Urinary bladder (tissue), 4 donors: ENCODE measurements at places on chromosomes 6 and 20. TPM values are rescaled to one million over a fixed set of nuclear protein-coding genes. Genes with fewer than 3 reads are reported as not detected.

The MACROD2 gene
- polyA plus RNA-seq, result 3.0 TPM

The POU5F1 gene
- 4.4 TPM for polyA plus RNA-seq

The CSTF1 gene
- 18.8 TPM for polyA plus RNA-seq

The FOXC1 gene
- 4.2 TPM for polyA plus RNA-seq

The IL17A gene
- not detected for polyA plus RNA-seq

GRCh38 chr20:35318502-35319157 lies 26.4 kb upstream of the FAM83C start:
- peak; percentile 43 for DNase-seq

DNA sequence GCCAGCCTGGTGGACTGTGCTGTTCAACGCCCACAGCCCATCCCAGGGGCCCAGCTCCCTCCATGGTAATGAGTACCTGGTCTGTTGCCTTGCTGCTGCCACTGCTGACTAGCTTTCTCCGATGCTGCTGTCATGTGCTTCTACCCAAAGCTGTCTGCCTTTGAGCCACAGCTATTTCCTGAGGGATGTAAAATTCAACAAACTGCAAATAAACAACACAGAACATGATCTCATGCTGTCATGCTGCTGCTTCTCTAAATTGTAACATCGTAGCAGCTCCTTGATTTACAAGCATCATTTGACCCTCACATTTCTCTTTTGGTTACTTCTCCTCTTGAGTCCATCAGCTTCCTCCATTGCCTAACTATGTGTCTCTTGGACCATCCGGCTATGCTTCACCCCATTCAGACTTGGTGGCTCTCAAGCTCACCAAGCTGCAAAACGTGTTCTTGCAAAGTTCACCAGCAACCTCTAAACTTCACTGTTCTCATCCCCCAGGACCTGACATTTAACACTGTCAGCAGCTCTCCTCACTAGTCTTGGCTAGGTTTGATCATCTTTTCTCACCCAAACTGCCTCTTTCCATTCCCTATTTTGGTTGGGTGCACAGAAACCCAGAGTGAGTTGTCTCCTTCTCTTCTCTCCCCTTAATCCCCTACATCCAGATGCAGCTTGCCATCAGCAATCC lies 54.6 kb downstream of the FYN start:
- no peak for DNase-seq

DNA sequence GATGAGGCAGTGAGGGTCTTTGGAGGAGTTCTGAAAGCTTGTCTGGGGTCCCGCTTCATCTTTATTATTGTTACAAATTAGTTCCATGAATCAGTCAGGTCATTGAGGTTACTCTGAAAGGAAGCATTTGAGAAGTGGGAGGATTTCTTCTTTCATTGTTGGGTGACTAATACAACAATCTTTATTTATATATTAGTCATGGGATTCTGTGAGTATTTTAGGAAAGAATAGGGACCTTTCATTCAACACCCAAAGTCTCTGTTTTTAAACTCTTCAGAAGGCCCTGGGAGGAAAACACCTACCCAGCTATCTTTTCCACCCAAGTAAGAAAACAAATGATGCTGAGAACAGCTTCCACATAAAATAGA lies 98.3 kb downstream of the SOD2 start:
- DNase-seq, result no peak

DNA sequence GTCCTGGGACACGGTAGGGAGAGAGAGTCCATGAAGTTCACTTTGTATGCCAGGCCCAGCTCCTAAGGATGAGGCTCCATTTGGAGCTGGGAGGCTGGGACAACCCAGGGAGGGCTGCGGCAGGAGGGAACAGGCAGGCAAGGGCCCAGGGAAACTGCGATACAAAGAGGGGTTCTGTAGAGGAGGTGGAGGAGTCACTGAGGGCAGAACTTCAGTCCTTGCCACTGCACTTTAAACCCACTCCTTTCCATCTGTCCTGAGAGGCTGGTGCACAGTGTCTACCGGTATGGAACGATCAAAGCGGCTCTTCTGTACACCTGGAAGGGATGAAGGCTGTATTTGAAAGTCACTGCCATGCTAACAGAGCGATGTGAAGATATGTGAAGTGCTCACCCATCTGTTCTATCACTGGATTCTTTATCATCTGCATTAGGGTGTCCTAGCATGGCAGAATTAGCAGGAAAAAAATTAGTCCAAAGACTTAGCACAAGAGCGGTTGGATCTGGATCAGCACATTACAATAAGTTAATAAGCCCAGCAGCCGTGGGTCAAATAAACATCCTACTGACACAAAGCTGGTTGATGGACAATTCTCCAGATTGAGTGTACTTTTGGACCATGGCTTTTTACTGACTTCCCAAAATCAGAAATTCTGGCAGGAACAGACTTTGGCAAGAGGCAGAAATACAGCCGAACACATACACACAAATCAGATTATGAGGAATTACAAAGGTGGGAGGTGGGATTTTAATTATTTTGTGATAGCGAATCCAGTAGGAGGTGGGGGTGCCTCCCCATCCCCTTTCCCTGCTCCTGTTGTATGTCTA lies 20.9 kb upstream of the ZFAND3 start:
- no peak for DNase-seq

DNA sequence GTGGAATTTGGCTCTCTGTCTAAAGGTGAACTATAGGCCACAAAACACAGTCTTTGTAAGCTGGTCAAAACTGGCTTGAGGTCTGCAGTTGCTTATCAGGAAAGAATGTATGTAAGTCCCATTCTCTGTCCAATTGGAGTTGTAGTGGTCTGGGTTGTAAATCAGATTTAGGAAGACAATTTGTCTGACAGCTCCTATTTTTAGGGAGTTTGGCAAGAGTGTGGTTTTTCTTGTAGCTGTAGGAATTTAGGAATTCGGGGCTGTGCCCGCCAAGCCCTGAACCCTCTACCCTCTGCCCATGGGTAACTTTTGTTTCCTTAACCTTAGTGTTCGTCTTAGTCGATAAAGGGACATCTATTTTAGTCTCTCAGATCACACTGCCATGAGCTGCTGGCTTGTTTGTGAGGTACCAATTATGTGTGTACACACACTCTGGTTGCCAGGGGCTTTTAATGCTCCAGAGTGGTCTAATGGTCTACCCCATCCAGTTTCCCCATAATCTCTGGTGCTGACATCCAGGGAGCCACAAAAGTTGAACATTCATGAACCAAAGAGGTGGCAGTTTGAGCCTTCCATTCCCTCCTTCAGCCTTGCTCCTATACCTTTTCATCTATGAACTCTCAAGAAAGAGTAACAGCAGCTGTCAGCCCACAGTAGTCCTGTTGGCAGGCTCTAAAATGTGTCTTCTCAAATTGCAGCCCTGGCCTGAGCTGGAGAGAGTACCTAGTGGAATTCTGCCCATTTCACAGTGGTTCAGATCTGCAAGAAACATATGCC lies 93.0 kb downstream of the ANKRD6 start:
- no peak for DNase-seq

- DNase-seq, result no peak
Measured at GRCh38 chr6:82365016-82365795, 1.6 kb downstream of the TPBG start.

DNA sequence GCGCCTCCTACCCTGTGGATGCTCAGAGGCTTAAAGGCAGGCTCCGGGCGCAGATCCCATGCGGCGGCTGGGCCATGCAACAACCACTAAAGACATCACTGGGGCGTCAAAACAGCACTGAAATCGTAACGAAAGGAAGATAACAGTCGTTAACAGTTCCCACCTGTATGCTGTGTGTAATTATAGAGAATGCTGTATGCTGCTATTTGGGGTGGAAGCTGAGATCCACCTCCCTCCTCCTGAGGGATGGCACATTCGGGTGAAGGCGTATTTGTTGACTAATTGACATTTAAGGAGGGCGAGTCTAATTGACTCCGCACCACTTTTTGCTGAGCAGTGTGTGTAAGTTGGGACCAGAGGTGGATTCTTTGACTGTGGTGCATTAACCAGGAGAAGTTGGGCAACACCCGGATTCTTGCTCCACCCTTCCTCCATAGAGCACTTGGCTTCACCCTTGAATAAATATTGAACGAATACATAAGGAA lies 687 bp downstream of the SLC35A1 start:
- peak; percentile 15 for DNase-seq

DNA sequence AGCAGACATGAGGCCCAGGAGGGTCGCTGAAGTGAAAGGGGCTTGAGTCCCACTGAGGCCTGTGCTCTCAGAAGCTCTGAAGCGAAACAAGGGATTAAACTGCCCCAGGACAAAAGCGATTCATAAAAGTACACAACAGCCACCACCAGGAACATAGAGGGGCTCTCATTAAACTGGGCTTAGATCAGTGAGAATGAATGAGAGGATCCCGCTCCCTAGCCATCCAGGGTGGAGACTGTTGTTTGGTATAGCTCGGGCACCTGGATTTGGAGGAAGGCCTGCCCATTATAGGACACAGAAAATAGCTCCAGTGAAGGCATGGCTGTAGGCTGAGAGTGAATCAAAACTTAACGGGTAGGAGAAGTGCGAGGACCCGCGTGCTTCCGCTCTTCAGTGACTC lies 91.6 kb upstream of the TAB2 start:
- DNase-seq, result no peak

DNA sequence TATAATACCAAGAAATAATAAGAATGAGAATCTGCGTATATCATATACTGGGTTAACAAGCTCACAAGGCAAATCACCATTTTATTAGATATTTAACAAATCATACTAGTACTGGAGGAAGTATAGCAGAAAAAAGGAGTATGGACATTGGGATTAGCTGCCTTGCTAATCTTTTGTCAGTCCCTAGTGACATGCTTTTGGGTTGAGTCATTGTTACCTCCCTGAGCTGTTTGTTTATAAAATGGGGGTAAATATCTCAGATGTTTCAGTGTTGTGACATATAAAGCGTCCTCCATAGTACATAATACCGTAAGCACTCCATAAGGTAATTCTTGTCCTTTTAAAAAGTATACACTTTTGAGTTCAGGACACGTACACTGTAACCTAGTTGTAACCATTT lies 107.0 kb downstream of the ESR1 start:
- no peak for DNase-seq

- no peak for DNase-seq
Measured at GRCh38 chr6:110389689-110390382, 25.5 kb downstream of the DDO start.
